ENCODE measurements at places on chromosomes 5 and 9.

DNA sequence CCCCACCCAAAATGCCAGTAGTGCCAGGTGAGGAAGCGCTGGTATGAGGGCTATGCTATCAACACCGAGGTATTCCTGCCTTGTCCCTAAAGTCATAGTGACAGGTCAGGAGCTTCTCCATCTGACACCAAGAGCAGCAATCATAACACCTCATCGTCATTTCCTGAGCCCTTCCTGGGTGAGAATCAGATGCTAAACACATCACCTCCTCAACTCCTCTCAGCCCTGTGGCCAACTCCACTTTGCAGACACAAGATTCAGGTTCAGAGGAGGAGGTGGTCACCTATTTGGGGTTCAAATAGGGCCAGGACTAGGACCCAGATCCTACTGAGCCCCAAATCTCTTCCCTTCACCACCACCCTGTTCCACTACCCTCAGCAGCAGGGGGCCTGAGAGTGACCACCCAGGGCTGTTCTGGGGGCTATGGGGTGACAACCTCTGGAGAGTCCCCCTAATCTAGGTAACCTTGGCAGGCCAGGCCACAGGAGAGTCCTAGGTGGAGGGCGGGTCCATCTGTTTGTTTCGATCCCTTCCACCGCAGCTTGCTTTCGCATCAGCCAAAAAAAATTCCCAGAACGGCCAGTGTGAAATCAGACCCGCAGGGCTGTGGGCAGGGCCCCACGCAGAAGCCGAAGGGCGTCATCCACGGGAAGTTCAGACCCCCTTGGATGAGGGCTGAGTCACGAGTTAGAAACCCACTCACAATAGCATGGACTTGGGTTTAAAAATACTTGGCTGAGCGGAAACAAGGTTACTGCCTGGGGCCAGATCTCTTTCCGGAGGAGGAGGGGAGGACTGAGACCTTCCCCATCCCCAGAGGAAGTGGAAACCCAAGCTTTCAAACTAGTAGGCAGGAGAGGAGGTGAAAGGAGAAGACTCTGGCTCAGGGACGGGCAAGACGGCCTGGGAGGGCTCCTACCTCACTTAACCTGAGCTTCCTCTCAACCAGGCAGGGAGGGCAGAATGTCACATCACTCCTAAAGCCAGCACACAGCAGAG lies 8.7 kb downstream of the STK10 start:
- DNase-seq: no peak

GRCh38 chr9:116149844-116150243 lies 3.7 kb upstream of the PAPPA start:
- peak; percentile 18 for DNase-seq

- DNase-seq: no peak
Measured at GRCh38 chr5:15513431-15513830, 13.5 kb downstream of the FBXL7 start.

DNA sequence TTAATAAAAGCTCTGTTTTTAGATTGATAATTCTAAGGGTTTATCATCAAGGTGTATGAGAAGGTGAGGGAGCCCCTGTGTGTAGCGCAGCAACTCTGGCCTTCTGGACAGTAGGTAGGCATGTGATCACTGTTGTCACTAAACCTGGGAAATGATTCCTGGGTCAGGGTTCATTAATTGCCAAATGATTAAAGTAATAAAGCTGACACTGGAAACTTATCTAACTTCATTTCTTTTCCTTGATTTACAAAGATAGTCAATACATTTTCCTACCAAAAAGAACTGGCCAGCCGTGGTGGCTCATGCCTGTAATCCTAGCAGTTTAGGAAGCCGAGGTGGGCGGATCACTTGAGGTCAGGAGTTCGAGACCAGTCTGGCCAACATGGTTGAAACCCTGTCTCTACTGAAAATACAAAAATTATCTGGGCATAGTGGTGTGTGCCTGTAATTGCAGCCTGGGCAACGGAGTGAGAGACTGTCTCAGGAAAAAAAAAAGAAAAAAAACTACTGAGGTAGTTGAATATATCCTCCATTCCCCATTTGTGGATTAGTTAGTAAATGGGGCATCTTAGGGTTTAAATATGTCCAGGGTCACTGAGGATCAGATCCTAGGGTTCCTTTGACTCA lies 2.4 kb downstream of the EHMT1 start:
- no peak for DNase-seq

- no peak for DNase-seq
Measured at GRCh38 chr9:123586275-123586674, 230.3 kb downstream of the CRB2 start.

- DNase-seq: no peak
Measured at GRCh38 chr5:167426501-167426900, 864.9 kb upstream of the WWC1 start.

DNA sequence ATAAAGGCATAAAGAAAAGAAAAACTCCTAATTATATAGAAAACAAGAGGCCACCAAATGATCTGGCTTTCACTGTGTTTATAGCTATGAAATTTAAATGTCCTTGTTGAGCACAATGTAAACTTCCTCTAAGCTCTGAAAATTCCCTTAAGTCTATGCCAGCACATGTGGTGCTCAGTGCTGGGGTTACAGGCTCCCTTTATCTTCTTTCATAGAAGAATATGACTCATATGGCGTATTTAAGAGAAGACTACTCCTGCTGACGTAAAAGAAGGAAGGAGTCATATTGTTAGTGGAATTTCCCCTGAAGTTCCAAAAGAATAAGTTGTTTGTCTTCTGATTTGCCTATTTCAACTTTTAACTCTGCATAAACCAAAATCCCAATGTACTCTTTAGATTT lies 30.4 kb downstream of the RNF145 start:
- DNase-seq: peak; percentile 98

DNA sequence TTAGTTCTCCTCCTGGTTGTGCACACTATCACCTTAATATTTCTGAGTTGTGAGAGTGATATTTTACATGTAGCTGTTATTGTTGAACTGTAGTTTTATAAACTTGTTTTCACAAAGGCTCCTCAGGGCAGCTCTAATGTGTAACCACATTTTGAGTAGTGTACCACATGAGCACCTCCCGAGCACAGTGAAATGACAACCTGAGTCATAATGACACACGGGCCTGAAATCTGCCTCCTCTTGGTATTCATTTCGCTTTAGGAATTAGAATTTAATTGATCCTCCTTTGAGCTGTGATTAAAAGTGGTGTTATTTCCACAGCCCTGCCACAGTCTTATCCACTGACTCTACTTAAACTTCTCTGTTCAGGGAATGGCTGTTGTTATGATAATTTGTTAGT lies 7.9 kb downstream of the MTRR start:
- peak; percentile 62 for DNase-seq

DNA sequence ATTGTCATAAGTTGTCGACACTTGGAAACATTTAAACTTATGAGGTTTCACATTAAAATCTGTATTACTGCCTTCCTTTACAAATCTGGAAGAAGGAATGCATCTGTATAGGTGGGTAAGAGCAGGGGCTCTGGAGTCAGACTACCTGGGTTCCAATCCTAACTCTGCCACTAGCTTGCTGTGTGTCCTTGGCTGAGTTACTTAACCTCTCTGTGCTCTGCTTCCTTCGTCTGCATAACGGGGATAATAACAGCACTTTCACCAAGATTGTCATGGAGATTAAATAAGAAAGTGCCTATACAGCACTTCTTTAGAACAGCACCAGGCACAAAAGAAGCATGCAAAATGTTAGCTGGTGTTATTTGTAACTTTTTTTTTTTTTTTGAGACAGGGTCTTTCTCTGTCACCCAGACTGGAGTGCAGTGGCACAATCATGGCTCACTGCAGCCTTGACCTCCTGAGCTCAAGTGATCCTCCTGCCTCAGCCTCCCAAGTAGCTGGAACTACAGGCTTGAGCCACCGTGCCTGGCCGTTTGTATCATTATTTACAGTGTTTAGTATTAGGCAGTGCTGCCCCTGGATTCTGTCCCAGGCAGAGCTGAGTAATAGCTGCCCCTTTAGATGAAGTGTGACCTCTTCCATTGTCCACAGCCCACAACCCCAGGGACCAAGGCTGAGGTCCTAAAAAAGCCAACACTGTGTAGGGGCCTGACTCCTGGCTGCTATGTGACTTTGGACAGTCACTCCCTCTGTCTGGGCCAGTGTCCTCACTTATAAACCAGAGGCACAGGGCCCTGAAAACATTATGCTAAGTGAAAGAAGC lies 25.4 kb upstream of the TTLL11 start:
- DNase-seq: no peak

- DNase-seq: no peak
Measured at GRCh38 chr9:36164989-36165388, 4.2 kb upstream of the CCIN start.

GRCh38 chr5:173816728-173817127 lies 71.4 kb upstream of the CPEB4 start:
- DNase-seq: no peak

- DNase-seq: peak; percentile 81
Measured at GRCh38 chr5:58751222-58751837, 168.5 kb downstream of the RAB3C start.

DNA sequence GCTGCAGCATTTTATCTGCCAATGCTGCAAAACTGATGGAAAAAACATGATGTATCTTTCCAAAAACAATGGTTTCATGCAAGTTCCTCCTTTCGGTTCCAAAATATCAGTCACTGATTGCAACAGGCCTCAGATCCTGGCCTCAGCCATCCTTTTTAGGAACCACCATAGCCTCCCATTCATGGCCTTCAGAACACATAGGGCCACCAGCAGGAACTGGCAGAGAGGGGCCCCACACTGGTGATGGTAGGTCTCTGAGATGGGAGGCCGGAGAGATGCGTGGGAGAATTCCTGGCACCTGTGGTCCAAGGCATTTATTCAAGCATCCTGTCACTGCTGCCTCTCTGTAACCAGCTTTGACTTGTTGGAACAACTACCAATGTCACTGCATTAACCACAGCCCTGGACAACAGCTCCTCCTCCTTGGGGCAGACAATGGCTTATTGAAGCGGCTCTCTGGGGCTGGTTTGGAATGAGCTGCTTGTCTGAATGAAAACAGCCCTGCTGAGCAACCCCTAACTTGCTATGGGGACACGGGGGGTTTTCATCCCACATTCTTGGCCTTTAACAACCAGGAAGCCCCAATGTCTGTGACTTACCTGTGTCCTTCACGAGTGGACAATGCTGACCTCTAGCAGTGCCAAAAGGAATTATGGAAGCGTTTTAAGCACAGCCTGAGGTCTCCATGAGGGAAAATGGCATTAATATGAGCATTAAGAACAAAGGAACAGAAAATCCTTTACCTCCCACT lies 108.1 kb downstream of the LHFPL2 start:
- DNase-seq: no peak

DNA sequence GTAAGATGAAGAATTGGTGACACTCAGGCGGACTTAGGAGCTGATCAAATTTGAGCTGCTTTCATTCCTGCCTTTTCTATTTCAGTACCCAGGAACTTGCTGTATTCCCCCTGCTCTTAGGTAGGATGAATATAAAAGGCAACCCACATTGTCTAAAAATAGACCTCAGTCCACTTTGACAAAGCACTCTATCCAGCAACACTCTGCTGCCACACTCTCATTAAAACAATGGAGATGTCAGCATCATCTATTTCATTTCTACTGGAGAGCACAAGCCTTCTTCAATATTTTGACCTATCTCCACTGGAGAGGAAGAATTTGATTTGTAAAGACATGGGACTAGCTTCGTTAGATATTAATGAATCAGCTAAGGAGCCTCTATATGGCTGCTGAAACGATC lies 468.4 kb downstream of the PTPRD start:
- DNase-seq: no peak

DNA sequence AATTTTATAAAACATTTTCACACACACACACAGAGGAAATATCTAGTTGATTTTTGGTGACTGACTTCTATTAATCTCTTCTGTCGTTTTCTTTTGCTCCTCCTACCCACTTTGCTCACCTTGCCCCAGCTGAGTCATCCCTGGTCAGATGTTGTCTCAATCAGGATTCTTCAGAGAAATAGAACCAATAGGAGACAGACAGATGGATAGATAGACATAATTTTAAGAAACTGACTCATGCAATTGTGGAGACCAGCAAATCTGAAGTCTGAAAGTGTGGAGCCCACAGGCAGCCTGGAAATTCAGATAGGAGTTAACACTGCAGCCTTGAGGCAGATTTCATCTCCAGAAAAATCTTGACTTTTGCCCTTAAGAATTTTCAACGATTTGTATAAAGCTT lies 37.0 kb upstream of the PIK3R1 start:
- DNase-seq: peak; percentile 33

DNA sequence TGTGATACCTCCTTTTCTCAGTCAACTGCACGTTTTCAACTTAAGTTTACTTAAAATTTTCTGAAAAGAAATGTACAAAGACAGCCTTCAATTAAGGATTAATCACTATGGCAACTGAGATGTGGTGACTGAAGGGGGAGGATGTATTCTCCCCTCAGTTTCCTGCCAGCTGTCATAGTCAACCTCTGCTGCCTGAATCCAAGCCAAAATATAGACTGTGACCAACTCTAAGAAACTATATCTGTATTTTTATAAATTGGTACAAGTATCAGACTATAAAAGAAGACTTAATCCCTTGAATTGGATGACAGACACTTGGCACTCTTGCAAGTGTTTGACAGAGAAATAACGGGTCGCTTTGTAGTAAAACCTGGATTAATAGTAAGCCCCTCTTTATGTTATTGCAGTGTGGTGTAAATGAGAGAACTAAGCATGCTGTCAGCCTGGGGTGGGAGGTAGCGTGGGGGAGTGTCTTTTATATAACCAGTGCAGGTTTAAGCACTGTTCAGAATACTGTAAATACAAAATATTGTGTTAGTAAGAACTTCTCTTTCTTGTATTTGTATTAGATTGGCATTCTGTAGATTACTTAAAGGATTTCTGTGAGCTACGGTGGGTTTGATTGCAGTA lies 106.4 kb downstream of the ERCC6L2 start:
- DNase-seq: peak; percentile 41

DNA sequence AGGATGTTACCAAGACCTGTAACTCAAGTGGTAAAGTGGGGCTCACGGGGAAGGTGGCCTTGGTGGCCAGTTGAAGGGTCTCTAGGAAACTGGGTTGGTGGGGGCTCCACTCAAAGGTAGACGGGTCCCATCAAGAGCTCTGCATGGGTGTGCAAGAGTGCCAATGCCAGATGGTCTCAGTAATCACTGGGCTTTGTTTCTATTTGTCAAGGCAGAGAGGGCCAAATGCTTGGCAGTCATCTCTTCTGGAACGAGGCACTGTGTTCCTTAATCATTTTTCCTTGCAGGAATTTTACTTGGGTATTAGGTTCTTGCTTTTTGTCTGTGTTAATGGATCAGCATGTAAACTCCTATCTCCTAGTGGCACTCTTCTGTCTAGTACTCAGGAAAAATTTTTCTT lies 220.8 kb downstream of the DIRAS2 start:
- no peak for DNase-seq

- no peak for DNase-seq
Measured at GRCh38 chr9:133505901-133506652, 18.7 kb downstream of the MYMK start.

Measured in HCEC 1CT (cell line).